Thyroid gland (tissue), 4 donors: ENCODE measurements at places on chromosomes 12 and 14. TPM values are rescaled to one million over a fixed set of nuclear protein-coding genes. Genes with fewer than 3 reads are reported as not detected.

The HEATR5A gene
- total RNA-seq: 38.3 TPM

The RESF1 gene
- total RNA-seq: 75.1 TPM

DNA sequence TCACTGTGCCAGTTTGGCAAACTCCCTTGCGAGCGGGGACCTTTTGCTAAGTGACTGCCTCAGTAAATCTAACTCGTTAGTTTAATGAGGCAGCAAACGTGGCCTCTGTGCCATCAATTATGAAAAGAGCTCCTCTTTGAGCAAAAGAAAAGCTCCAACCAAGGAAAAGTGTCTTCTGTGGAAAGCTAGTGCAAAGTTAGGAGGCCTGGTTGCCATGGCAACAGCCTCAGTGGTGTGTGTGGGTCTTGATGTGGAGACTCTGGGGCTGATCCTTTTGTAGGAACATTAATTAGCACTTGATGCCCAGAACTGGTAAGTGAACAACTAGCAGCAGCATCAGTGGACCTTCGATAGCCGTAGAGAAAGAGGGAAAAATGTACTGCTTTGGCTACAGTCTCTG lies 145.7 kb downstream of the CHST11 start:
- no peak for DNase-seq

- no peak for DNase-seq
Observed at GRCh38 chr12:89834676-89835075, 126.0 kb upstream of the ATP2B1 start.

GRCh38 chr12:102024765-102025164 lies 37.0 kb downstream of the WASHC3 start:
- no peak for DNase-seq
